Non-pigmented ciliary epithelial cell (primary cell): ENCODE measurements at places on chromosomes 13 and 19.

- DNase-seq, result no peak
Observed at GRCh38 chr19:57171551-57172081, 4.3 kb upstream of the DUXA start.

DNA sequence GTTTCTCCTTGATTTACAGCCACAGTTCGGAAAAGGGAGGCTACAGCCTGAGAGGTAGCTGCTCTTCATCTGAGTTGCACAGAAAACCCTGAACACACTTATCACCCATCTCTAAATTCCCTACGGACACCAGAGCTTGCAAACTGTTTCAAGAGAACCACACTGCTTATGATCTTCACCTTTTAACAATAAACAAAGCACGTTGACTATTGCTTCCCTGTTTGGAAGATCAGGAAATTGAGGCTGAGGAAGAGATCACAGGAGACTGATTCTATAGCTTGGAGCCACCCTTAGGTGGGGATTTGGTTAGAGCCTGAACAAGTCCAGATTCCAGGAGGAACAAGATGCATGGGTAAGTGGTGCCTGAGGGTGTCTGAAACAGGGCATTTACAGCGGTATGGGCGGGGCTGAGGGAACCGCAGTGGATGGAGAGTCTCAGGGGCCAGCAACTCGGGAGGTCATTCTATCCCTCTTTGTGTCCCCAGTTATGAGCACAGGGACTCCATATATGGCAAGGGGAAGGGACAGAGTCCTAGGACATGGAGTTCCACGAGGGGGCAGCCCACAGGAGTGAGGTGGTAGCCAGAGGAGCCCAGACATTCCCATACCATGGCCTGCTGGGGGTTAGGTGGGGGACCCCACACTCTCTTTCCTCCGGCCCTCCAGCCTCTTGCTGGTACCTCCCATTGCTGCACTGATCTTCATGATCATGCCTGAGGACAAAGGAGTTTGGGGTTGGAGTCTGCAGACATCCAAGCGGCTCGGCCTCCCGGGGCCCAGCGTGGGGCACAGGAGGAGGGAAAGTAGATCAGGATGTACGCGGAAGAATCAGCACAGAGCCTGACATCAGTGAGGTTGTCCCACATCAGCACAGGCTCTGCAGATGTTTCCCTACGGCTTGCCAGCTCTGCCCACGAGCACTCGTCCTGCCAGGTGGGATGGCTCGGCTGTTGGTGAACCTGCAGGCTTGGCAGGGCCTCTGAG, 162.3 kb upstream of the ZNF536 start:
- DNase-seq, result no peak

DNA sequence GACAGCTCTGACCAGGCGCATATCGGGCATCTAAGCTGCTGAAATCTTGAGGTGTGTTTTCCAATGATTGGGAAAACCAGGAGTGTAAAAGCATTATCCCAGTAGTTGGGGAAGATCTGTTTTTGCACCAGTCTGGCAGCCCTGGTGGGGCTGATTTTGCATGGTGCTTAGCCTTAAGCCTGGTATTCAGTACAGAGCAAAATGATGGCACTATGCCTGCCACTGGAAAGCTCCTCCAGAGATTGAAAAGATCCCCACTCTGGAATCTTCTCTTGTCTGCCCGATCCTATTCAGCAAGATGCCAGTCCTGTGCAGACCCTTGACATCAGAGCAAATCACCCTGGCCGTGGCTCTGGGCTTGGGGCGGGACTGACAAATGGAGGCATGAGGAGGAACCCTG, 44.7 kb upstream of the SIAH3 start:
- no peak for DNase-seq

GRCh38 chr19:10655457-10656312, 1.5 kb downstream of the ILF3 start:
- no peak for DNase-seq

GRCh38 chr13:39349391-39349960, 253.5 kb downstream of the LHFPL6 start:
- no peak for DNase-seq

DNA sequence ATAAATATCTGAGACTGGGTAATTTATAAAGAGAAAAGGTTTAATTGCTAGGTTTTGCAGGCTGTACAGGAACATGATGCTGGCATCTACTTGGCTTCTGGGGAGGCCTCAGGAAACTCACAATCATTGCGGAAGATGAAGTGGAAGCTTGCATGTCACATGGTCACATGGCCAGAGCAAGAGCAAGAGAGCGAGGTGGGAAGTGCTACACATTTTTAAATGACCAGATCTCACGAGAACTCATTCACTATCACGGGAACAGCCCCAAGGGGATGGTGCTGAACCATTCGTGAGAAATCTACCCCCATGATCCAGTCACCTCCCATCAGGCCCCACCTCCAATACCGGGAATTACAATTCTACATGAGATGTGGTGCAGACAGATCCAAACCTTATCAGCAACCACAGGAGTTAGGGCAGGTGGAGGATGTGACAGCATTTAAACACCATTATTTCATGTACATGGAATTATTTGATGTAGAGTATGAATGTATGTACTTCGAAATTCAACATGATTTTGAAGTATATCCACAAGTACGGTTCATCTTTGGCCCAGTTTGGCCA, 10.5 kb upstream of the CLDN10 start:
- no peak for DNase-seq

- DNase-seq, result no peak
Observed at GRCh38 chr19:16764793-16765433, 45.3 kb downstream of the NWD1 start.

- DNase-seq, result no peak
Observed at GRCh38 chr19:7360393-7360984, 11.8 kb downstream of the ARHGEF18 start.
